KBM-7 (cell line): ENCODE measurements at places on chromosomes 7 and 10.

- no peak for DNase-seq
Observed at GRCh38 chr10:3372281-3372680, 199.7 kb upstream of the PITRM1 start.

GRCh38 chr7:47549916-47550315, 32.0 kb downstream of the TNS3 start:
- DNase-seq: no peak

GRCh38 chr10:52111101-52111891, 202.8 kb upstream of the DKK1 start:
- no peak for DNase-seq

DNA sequence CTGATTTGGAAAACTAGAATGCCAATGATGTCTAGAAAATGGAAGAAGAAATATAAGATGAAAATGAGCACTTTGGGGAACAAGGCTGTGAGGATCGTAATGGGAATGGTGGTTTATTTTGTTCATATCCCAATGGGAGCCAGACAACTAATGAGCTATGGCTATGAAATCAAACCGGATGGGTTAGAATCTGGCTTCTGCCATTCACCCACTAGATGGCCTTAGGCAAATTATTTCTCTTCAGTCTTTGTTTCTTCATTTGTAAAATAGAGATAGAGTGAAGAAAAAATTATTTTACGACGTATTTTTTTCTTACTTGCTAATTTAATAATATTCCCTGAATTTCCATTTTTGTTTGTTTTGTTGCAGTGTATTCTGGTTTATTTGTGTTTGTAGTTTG, 572.1 kb upstream of the IGFBP3 start:
- no peak for DNase-seq

DNA sequence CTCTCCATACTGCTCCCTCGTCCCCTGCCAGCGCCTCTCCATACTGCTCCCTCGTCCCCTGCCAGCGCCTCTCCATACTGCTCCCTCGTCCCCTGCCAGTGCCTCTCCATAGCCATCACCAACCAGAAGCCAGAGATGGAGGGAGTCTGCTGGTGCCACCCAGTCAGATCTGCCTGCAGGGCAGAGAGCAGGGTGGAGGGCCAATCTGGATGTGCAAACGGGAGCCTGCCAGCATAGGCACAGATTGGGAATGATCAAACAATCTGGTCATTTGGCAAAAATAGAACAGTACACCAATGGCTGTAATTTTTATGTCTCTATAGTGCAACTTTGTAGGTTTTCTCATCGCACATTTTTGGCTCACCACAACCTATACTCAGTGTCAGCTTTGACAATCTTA, 76.9 kb upstream of the LRRC4 start:
- no peak for DNase-seq

DNA sequence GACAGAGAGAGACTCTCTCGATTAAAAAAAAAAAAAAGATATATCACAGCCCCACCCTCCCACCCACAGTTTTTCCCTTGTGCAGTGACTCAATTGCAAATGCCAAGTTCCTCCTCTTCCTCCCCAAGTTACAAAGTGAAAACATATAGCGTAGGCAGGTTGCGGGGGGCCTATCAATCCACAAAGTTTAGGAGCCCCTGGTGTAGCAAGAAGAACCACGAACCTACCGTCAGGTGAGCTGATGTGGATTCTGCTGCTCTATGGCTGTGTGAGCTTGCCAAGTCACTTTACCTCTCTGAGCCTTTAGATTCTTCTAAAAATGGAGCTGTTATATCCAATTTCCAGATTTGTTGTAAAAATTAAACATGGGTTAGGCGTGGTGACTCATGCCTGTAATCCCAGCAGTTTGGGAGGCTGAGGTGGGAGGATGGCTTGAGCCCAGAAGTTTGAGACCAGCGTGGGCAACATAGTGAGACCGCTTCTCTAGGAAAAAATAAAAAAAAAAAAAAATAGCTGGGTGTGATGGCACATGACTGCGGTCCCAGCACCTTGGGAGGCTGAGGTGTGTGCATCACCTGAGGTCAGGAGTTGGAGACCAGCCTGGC, 8.2 kb upstream of the RHBDD2 start:
- DNase-seq: no peak

- no peak for DNase-seq
Observed at GRCh38 chr7:47147213-47147631, 434.7 kb downstream of the TNS3 start.

DNA sequence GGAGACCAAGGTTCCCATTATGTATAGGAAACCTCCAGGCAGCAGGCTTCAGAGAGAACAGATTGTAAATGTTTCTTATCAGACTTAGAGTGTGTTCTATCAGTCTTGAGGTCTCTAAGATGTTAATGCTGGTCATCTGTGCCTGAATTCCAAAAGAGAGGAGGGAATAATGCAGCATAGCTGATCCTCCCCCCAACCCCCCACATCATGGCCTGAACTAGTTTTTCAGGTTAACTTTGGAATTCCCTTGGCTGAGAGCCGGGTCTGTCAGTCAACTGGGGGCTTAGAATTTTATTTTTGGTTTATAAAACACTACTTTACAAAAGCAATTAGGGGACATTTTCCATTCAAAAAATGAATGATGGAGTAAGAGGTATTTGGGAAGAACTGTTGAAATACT, 184.3 kb downstream of the NEBL start:
- no peak for DNase-seq

- no peak for DNase-seq
Observed at GRCh38 chr10:45454859-45455258, 80.8 kb downstream of the ALOX5 start.

DNA sequence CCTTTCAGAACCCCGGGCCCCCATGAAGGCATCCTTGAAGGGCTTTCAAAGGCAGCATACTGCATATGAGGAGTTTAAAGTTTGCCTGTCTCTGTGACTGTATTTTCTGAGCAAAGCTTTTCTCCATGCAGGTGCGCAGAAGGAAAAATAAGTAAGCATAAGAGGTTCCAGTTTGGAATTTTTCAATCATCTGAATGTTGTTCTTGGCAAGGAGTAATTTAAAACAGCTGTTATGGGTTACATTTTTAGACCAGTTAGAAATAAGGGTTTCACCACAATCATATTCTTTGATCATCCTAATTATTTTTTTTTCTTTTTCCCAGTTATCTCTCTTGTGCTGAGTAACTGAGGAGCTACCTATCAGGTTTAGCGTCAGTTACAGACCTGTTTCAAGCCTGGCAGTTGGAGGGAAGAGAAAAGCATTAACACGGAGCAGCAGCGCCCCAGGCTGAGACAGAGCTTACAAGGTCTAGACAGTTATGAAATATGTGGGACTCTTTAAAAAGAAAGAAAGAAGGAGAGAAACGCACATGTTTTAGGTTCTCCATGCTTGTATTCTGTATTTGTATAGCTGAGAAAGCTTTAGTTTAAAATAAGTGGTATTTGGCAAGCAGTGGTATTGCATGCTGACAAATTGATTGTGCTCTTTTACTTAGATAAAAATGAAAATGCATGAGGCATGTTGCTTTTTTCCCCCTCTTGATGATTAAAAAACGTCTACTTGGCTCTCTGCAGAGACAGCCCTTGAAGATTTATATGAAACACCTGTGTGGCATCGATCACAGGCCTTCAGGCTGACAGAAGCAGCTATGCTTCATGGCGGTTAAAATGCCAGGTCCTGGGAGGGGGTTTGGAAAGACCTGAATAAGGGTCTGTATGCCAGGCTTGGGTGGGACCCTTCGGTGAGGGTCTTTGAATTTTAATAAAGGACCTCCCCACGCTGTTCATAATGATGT, 157.6 kb downstream of the GRK5 start:
- DNase-seq: no peak

DNA sequence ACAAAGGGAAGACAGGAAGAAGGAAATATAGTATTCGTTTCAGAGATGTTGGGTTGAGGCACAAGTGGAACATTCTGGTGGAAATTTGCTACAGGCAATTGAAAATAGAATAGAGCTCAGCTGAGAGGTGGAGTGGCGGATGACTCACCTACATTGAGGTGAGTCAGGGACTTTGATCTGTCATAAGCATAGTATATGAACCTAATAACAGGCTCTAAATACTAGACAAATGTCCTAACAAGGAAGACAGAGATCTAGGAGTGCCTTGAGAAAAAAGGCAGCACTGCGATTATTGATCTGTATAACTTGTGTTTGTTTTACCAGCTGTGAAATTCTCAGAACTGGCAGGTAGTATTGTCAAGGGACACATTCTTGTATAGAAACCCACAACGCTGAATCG, 907 bp upstream of the IFRD1 start:
- no peak for DNase-seq

- DNase-seq: no peak
Observed at GRCh38 chr7:143519411-143520131, 41.9 kb downstream of the TAS2R41 start.

GRCh38 chr7:103824251-103824650, 165.2 kb downstream of the RELN start:
- DNase-seq: no peak

DNA sequence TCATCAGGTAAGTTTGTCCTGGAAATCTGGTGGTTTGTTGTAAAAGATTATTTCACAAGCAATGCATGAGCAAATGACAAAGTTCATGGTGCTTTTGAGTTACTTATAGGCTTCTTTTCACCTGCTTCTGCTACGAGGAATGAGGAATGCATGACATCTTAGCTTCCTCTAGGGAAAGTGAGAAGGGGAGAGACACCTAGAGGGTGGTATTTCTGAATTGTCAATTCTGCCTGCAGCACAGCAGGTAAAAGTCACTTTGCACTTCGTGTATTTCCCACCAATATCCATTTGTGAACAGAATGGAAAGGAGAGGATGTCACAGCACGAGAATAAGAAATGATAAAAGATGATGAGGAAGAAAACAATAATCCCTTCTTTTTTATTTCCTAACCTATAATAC, 153.4 kb upstream of the FEZF1 start:
- no peak for DNase-seq

DNA sequence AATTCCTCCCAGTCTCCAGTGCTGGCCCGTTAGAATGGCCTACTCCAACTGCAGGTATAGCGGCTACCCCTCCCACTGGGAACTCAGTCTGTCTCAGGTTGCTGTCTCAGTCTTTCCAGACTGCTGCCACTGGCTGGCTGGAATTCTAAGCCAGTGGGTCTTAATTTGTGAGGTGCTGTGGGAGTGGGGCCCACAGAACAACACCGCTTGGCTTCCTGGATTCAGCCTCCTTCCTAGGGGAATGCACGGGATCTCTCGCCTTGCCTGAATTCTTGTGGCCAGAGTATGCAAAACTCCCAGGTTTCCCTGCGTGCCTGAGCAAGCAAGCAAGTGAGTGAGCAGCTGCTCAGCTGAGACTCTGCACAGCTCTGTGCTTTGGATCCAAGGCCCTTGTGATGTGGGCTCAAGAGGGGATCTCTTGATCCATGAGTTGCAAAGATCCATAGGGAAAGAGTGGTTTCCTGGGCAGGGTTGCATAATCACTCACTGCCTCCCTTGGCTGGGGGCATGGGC, 41.5 kb upstream of the GPR141 start:
- no peak for DNase-seq

- no peak for DNase-seq
Observed at GRCh38 chr10:100636848-100637553, 101.3 kb downstream of the HIF1AN start.

- peak; percentile 56 for DNase-seq
Observed at GRCh38 chr7:3043544-3044371, at the start of gene CARD11. TSS of gene CARD11 (minus strand) at chr7:3043867. CDS start at chr7:2958506, 85,361 bp downstream.

- no peak for DNase-seq
Observed at GRCh38 chr7:106199813-106200364, 84.9 kb downstream of the NAMPT start.

- DNase-seq: no peak
Observed at GRCh38 chr10:124792998-124793352, 1.3 kb upstream of the EEF1AKMT2 start.

- DNase-seq: peak; percentile 45
Observed at GRCh38 chr7:151351027-151351426, 9.4 kb downstream of the NUB1 start.

DNA sequence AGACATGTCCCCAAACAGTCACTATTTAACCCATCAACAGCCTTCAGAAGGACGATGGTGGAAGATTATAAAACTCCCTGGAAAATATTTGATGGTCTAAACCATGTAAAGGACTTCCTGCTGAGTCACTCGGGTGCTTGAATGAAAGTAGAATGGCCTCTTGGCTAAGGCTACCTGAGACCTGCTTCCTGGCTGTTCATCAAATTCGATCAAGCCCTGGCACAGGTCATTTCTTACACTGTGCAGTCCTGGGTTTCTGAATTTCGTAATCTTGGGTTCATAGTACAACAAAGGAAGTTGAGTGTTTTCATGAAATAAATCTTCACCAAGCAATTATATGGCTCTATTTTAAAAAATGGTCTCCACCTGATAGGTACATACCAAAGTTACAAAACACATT, 260.3 kb upstream of the RNF32 start:
- DNase-seq: no peak

DNA sequence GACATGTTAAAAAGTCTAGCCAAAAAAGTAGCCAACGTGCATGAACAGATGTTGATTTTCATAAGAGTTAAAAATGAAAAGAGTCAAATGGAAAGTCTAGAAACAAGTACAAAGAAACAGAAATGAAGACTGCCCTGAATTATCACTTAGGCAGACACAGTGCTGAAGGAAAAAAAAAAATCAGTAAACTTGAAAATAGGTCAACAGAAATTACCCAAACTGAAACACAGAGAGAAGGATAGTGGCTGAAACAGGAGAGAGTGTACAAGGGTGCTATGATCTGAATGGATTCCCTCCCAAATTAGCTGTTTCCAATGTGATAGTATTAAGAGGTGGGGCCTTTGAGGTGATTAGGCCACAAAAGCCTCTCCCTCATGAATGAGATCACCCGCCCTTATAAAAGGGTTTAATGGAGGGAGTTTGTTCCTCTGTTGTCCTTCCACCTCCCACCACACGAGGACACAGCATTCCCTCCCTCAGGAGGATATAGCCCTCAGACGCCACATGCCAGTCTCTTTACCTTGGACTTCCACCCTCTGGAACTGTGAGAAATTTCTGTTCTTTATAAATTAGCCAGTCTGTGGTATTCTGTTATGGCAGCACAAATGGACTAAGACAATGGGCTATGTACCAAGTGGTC, 249.7 kb downstream of the AHR start:
- DNase-seq: no peak

DNA sequence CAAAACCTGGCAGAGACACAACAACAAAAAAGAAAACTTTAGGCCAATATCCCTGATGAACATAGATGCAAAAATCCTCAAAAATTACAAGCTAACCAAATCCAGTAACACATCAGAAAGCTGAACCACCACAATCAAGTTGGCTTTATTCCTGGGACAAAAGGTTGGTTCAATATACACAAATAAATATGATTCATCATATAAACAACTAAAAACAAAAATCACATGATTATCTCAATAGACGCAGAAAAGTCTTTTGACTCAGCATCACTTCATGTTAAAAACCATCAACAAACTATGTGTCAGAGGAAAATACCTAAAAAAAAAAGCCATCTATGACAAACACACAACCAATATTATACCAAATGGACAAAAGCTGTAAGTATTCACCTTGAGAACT, 283.5 kb downstream of the THSD7A start:
- DNase-seq: no peak

GRCh38 chr10:35565602-35566081, 39.5 kb upstream of the GJD4 start:
- no peak for DNase-seq

GRCh38 chr10:21100190-21100589, 203.1 kb upstream of the NEBL start:
- no peak for DNase-seq

- DNase-seq: no peak
Observed at GRCh38 chr10:48251525-48252353, 22.8 kb downstream of the FRMPD2 start.
